ENCODE measurements at places on chromosomes 6 and 20.

- DNase-seq = no peak
Observed at GRCh38 chr6:142462260-142462659, 160.5 kb downstream of the ADGRG6 start.

GRCh38 chr6:144223686-144224085 lies 61.4 kb upstream of the UTRN start:
- no peak for DNase-seq

DNA sequence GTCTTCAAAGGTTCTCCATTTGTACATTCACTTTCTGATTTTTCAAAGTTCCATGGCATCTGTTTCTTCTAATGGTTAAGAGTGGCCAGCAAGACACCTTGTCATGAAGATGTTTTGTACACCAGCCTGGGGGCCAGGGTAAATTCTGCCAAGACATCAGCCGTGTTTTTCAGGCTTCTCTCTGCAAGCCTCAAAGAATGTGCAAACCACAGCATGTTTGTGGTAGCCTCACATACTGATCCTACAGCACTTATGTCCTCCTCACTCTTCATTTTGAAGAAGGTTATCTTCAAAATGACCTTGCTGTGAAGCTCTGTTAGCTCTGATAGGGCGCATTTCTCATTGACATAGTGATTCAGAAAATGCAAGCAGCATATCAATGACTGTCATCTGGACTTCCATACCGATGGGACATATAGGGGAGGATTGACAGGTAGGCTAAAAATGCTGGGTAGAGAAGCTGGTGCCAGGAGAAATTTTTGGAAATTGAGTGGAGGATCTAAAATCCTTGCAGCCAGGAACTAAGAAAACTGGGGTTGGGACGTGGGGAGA lies 59.3 kb upstream of the SPTLC3 start:
- DNase-seq = no peak

DNA sequence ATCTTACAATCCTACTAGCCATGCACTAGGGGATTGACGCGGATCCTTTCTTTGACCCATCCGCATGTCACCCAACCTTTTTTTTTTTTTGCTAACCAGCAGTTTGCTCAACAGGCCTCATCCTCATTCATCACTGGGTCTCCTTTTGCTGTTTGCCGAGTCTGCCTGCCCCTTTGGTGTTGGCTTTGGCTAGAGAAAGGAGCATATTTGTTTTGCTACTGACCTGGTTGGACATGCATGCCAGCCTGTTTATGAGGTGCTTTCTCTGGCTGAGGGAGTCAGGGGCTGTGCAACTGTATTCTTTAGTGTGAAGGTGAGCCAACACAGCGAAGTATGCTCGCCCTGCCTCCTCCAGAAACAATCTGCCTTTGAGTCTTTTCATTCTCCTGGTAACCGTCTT lies 40.2 kb downstream of the E2F3 start:
- DNase-seq = no peak

- no peak for DNase-seq
Observed at GRCh38 chr6:132934496-132934895, 120.1 kb downstream of the RPS12 start.

GRCh38 chr6:19849755-19850154 lies 12.6 kb downstream of the ID4 start:
- no peak for DNase-seq

GRCh38 chr6:112118034-112118433 lies 30.6 kb downstream of the FAM229B start:
- DNase-seq = no peak

- no peak for DNase-seq
Observed at GRCh38 chr6:44104481-44105021, 22.7 kb downstream of the MRPL14 start.

- DNase-seq = no peak
Observed at GRCh38 chr20:20327746-20328145, 40.2 kb upstream of the INSM1 start.

DNA sequence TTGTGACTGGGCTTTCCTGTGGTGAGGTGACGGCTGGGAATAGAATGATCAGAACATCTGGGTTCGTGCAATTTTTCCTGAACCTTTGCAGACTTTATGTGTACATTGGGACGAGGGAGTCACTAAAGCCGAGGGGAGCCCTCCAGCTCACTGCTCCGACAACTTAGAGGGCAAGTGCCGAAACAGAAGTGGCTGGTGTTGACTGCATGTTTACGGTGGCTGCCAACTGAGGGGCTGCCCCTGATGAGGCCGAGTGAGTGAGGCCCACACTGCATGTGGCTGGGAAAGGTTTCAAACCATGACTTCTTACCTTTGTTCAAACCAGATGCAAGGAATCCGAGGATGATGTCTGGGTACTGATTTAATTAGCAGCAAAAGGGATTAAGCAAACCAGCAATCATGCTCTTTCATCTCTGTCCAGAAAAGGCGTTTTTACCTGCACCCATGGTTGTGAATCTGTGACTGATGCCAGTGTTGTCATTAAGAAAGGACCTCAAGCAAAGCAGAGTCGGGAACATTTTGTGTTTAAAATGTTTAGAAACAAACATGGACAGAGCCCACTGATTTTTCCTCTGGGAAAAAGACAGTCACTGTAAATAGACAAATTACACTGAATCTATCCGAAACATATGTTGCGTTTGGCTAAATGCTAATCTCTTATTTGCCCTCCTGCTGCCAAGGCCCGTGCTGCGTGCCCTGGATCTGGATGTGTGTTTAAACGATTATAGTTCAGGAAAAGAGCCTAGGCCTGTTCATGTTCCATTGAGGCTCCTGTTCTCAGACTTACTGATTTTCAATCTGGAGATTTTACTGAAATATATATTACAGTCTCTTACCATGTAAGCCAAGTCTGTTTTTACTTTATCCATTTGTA lies 105.1 kb downstream of the UST start:
- no peak for DNase-seq

DNA sequence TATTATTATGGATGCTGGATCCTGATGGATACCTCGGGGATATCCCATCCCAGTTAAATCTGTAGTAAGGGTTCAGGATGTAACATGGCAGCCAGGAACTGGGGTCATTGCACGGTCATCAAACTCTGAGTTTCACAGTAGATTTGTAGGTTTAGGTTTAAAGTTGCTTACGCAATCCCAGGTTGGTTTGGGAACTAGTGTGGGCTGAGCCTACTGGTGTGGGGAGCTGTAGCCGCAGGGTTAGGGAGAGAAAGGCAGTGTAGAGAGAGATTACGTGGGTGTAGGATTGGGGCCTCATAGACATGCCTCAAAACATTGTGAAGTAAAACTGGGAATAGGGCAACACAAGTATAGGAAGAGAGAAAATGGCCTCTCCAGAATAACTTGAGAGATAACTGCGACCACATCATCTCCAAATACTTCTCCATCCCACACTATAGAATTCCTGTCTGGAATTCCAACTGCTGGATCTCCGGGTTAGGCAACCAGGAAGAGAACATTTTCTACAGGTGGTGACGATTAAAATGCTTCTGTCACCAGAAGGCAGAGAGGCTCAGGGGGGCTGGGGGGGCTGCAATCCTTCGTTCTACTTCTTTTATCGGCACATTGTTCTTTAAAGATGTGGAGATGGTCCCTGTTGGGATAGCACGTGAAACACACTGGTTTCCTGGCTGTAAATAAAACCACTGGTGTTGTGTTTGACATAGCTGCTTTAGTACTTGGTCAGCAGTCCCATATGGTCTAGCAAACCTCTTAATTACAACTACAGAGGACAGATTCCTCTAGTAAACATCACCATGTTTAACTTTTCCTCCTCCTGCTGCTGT lies 44.9 kb upstream of the TMEM170B start:
- DNase-seq = no peak

- DNase-seq = no peak
Observed at GRCh38 chr20:38842558-38842981, 37.1 kb downstream of the PPP1R16B start.

DNA sequence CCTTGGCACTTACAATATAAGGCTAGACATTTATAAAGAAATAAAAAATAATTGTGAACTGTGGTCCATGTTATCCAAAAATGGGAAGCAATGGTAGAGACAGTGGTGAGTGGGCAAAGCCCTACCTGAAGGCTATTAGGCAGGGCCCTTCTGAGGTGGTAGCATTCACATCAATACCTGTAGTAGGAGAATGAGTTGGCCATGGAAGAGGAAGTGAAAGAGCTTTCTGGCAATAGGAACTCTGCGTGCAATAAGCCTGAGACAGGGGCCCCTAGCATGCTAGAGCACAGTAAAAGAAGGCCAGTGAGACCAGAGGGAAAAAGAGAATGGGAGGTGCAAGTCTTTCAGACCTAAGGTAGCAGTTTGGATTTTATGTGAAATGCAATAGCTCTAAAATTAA lies 754.5 kb downstream of the PTPRT start:
- DNase-seq = no peak

GRCh38 chr6:6893701-6894100 lies 214.1 kb upstream of the RREB1 start:
- no peak for DNase-seq

DNA sequence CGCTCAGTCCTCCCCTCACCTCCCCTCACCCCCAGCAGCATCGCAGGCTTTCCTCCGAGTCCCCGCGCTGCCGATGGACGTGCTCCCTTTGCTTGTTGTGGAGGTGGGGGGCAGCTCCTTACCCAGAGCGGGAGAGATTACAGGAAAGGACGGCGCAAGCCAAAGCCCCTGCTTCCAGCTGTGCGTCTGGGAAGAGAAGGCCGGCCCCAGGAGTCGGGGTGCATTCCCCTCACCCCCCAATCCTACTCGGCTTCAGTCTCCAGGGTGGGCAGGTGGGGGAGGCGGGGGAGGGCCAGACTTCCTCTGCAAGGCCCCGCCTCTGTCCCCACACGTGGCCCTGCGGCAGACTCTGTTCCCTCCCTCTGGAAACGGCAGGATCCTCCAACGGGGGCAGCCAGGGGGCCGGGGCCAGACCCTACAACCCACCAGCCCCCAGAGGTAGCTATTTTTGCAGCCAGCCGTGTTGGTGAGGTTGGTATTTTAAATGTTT lies 43.6 kb downstream of the NTSR1 start:
- no peak for DNase-seq

- DNase-seq = no peak
Observed at GRCh38 chr6:38169221-38169976, 349.9 kb downstream of the ZFAND3 start.

- no peak for DNase-seq
Observed at GRCh38 chr6:17962436-17963031, 24.9 kb downstream of the KIF13A start.

DNA sequence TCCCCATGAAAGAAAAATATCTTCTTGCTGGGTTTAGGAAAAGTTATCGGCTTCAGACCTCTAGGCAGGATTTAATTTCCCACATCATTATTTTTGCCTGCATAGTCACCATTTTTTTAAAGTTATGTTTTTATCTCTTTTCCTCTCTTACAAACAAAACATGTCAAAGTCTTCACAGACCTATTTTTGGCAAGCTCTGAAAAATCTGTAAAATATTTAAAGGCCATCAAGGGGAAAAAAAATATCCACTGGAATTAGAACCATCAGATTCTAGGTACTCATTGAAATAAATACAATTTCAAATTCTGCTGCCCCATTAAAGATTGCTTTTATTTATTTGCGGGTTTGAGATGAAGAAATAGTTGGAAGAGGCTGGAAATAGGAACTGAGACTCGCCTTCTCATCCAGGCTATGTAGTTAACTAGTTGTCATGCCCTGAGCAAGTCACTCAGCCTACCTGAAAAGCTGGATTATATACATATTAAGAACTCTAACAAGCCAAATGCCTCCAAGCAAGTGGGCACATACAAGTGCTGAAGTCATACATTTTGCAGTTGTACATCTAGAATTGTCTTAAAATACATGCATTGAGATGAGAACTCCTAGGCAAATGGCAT lies 101.7 kb upstream of the SASH1 start:
- DNase-seq = no peak

GRCh38 chr6:162377735-162378134 lies 349.8 kb downstream of the PRKN start:
- DNase-seq = no peak

- DNase-seq = no peak
Observed at GRCh38 chr6:70124443-70124842, 178.4 kb downstream of the COL9A1 start.

DNA sequence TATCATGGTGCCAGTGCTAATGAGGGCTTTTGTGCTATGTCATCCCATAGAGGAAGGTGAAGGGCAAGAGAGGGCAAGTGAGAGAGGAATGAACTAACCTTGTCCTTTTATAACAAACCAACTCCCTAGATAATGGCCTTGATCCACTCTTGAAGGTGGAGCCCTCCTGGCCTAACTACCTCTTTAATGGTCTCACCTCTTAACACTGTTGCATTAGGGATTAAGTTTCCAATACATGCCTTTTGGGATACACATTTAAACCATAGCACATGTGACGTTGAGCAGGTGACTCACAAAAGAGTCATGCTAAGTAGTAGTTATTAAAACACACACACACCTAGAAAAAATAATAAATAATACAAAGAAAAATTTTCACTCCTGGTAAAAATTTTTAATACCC lies 36.9 kb downstream of the CCN2 start:
- no peak for DNase-seq

GRCh38 chr6:89727501-89727900 lies 89.0 kb upstream of the LYRM2 start:
- no peak for DNase-seq

DNA sequence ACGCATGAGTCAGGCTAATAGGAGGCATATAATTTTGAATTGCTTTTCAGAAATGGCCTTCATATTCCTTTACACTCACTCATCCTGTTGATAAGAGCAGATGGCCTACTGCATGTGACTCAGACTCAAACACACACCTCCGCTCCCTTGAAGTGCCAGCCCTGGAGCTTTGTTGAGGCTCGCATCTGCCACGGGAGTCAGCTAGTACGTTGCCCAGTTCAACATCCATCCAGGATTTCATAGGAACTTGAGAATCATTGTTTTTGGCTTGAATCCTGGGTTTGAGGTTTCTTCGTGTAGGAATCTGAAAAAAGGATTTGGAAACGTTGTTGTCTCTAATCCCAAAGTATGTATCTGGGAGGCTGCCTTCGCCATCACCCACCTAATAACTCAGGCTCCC lies 87.4 kb upstream of the JAG1 start:
- no peak for DNase-seq

DNA sequence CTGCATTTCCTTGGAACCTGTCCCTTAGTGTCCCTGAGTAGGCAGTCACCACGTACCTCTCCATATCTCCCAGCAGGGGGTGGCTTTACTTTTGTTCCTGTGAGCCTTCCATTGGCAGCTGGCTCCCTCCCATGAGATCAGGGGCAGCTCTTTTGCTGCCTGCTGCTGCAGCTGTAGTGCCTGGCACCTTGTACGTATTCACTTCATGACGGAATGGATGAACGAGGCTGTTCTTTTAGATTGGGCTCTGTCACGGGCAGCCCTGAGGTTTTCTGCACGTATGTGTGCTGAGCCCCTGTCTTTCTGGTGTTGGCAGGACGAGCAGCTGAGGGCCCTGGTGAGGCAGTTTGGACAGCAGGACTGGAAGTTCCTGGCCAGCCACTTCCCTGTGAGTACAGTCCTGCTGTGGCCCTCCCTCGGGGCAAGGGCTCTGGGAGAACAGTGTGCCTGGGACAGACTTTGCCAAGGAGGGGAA lies 14.6 kb downstream of the MYBL2 start:
- DNase-seq = no peak

GRCh38 chr6:108348655-108349349 lies 53.9 kb downstream of the AFG1L start:
- no peak for DNase-seq

GRCh38 chr6:24980507-24981385 lies 45.0 kb upstream of the RIPOR2 start:
- DNase-seq = no peak

GRCh38 chr20:7090811-7091210 lies 323.3 kb downstream of the BMP2 start:
- DNase-seq = no peak
